ENCODE measurements at places on chromosomes 3 and 15.

DNA sequence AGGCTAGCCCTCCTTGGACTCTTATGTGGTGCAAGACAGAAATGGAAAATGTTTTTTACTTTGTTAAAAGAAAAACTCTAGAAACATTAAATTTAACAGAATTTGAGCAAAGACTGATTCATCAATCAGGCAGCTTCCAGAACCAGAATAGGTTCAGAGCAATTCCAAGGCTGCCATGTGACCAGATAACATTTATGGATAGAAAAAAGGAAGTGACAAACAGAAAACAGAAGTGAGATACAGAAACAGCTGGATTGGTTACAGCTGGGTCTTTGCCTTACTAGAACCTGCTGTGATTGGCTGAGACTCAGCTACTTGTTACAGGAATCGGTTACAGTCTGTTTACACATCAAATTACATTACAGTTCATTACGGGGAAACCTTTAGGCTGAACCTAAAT, 22.5 kb upstream of the OTOL1 start:
- DNase-seq, result no peak

GRCh38 chr15:69857686-69858391, 239.9 kb downstream of the TLE3 start:
- DNase-seq, result no peak

DNA sequence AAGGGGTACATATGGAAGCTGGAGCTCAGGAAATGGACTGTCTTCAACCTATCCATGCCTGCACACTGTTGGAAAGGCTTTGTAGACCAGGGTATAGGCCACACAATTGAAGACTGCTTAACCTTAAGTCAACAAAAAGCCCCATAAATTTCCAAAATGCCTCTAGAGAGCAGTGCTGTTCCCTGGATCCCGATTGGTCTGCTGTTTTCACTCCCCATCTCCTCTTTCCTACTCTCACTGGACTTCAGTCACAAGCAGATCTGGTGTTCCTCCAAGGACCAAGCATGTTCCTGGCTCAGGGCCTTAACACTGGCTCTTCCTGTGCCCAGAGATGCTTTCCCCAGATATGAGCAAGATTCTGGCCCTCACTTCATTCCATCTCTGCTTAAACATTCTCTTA, 22.8 kb upstream of the LRRC34 start:
- DNase-seq, result no peak

- DNase-seq, result no peak
Observed at GRCh38 chr3:177484926-177485325, 287.6 kb upstream of the TBL1XR1 start.

GRCh38 chr15:99100245-99101173, 4.4 kb upstream of the SYNM start:
- DNase-seq, result peak; percentile 21

DNA sequence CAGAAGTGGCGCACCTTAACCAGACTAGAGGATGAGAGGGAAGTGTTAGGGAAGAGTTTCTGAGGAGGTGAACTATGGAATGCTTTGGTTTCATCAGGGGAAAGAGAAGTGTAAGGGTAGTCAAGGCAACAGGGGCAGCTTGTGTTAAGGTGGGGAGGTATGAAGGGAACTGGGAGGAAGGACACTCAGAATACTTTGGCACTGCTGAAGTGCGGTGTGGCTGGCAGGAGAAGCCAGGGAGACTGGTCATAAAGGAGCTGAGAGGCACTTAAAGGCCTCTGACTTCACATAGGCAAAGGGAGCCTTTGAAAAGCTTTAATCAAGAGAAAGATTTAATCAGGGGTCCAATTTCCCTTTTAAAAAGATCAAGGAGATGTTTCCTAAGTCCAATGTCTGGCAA, 129.0 kb downstream of the ERC2 start:
- no peak for DNase-seq

DNA sequence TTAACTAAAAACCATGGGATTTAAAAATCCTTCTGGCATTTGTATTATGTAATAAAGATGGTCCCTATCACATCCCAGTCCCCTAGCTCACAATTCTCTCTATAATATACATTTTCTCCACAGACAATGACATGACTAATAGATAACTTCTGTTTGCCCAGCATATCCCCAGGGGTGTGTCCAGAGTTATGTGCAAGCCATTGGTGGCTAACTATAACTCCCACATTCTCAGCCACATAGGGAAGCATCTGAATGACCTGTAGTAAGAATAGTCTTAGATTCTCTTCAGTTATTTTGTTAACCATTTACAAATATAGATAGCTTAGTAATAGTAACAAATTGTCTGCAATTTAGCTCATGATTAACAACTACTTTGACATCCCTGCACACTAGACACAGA, 52.2 kb upstream of the RBSN start:
- DNase-seq, result no peak

DNA sequence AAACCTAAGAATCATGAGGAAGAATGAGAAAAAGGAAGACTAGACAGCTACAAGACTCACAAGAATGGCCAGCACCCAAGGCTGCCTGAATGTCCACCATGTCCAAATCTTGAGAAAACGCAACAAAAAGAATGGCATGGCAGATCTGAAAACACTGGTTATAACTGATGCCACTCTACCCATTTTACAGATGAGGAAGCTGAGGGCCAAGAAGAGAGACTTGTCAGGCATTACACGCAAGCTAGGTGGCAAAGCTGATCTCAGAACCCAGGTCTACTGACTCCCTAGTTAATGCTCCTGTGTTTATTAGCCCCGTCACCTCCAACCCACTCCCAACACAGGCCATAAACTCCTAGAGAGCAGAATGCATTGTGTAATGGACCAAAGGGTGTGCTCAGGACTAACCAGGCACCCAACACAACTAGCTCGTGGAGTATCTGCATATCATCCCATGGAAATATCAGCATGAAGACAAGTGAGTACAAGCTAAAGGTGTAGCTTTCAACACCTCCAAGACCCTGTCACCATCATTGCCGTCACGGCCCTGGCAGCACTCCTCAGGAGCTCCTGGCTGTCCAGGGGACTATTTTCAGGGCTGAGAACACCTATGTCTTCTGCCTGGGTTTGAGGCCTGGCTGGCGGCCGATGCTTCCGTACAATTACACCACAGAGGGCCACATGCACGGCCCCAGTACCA, 111.7 kb downstream of the XXYLT1 start:
- no peak for DNase-seq

GRCh38 chr3:194812176-194812575, 126.5 kb downstream of the FAM43A start:
- no peak for DNase-seq

GRCh38 chr3:127629467-127630403, 750 bp downstream of the PODXL2 start:
- no peak for DNase-seq

DNA sequence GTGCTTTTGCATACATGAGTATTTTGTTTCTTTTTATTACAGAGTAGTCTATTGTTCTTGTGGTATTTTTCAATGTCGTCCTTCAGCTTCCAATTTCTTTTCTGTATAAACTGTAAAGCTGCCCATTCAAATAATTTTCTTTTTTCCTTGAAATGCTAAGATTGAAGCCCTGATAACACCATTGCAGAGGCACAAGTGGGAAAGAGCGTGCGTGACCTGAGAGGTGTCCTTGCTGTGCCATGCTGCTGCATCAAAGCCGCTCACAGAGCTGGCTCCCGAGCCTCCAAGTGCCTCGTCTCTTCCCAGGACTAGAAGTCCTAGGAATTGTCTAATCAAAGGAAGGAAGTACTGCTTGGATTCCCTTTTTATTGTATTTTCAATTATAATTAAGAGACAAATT, 101.9 kb upstream of the PFN2 start:
- DNase-seq, result no peak

GRCh38 chr3:12903881-12904280, 62.5 kb upstream of the RPL32 start:
- no peak for DNase-seq

GRCh38 chr3:184377882-184378445, at the start of gene THPO:
TSS of gene THPO (minus strand) at chr3:184378207. CDS start at chr3:184376259, 1,948 bp downstream.
- no peak for DNase-seq

- no peak for DNase-seq
Observed at GRCh38 chr15:84983711-84984110, 2.1 kb downstream of the PDE8A start.

- no peak for DNase-seq
Observed at GRCh38 chr15:69897471-69898237, 200.1 kb downstream of the TLE3 start.
